ENCODE measurements at places on chromosomes 6 and 20. TPM values are rescaled to one million over a fixed set of nuclear protein-coding genes. Genes with fewer than 3 reads are reported as not detected.

DNA sequence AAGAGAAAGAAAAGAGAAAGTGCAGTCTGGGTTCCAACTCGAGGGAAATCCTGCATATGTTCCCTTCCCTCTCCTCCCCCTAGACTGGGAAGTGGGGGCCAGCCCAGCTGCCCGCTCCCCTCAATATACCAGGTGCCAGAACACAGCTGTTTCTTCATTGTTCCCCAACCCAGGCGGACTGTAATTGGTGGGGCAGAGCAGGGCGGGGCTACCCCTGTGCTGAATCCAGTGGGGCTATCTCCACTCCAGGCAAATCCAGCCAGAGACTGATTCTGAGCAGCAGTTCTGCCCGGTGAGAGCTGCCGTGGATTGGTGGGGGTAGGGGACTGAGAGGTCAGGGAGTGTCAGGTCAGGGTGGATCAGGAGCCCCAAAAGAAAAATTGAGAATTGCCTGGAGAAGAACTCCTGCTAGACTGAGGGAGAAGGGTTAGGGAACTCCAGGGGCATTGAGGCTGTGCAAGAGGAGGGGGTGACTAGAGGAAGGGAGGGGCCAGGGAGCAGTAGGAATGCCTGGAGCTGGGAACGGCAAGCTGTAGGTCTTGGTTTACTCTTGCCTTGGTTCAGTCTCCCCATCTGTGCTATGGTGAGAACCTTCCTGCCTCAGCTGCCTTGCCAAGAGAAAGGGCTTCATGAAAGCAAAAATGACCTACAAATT lies at the start of gene MYMX:
Gene MYMX (plus strand): TSS at position 250 of the 655 bp plus-strand sequence. CDS start 546 bp downstream, outside the sequence.
- DNase-seq: no peak

- no peak for DNase-seq
Observed at GRCh38 chr6:16762268-16762549, 949 bp upstream of the ATXN1 start.

GRCh38 chr6:82143041-82143481 lies 104.5 kb downstream of the IBTK start:
- DNase-seq: no peak

- DNase-seq: no peak
Observed at GRCh38 chr6:35602133-35602946, 86.4 kb downstream of the FKBP5 start.

GRCh38 chr20:25076731-25077609 lies 5.0 kb downstream of the VSX1 start:
- DNase-seq: no peak

DNA sequence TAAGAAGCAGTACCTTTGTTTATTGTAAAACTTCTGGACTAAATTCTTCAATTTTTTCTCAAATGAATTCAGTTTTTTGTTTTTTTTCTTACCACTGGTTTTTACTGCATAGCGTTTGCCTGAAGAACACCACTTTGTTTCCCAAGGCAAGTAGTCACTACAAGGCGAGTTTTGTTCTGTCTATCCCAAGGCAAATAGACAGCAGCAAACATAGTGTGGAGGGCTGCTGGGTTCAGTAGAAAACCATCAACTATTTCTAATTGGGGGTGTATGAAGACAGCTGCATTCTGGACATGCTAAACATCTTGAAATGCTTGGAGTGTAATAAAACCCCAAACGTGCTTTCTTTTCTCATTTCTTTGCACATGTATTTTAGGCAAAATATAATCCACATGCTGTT lies 197.4 kb downstream of the ESR1 start:
- DNase-seq: no peak

- DNase-seq: peak; percentile 74
Observed at GRCh38 chr6:27138837-27139755, 108.4 kb upstream of the PRSS16 start.

DNA sequence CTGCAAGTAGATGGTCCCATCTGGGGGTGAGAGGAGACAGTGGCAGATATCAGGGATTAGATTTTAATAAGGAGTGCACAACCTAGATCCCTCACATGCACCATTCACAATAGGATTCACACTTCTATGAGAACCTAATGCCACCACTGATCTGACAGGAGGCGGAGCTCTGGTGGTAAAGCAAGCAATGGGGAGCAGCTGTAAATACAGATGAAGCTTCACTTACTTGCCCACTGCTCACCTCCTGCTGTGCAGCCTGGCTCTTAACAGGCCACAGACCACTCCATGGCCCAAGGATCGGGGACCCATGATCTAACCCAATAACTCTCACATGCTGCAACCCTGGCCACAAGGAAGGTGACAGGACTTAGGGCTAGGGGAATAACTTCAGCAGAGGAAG lies 75.4 kb downstream of the ZNF133 start:
- DNase-seq: no peak

DNA sequence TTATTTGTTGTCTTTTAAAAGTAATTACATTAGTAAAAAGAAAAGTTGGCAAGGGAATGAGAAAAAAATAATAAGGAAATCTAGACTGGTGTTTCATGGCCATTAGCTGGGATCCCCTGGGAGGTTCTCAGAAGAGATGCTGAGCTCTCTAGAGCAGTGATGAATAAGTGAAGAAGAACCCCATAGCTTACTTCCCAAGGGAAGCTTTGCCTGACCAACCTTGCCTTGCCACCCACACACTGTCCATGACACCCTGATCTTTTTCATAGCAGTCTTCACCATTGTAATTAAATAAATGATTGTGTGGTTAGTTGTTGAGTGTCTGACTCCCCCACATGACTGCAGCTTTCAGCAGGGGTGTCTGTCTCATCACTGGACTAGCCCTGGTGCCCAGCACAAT lies 5.9 kb downstream of the C6orf163 start:
- no peak for DNase-seq

GRCh38 chr6:141199074-141199473 lies 933.7 kb upstream of the GJE1 start:
- DNase-seq: no peak

GRCh38 chr20:57653546-57653900 lies 33.3 kb upstream of the ZBP1 start:
- DNase-seq: no peak

GRCh38 chr6:24963887-24964570 lies 28.3 kb upstream of the RIPOR2 start:
- no peak for DNase-seq

DNA sequence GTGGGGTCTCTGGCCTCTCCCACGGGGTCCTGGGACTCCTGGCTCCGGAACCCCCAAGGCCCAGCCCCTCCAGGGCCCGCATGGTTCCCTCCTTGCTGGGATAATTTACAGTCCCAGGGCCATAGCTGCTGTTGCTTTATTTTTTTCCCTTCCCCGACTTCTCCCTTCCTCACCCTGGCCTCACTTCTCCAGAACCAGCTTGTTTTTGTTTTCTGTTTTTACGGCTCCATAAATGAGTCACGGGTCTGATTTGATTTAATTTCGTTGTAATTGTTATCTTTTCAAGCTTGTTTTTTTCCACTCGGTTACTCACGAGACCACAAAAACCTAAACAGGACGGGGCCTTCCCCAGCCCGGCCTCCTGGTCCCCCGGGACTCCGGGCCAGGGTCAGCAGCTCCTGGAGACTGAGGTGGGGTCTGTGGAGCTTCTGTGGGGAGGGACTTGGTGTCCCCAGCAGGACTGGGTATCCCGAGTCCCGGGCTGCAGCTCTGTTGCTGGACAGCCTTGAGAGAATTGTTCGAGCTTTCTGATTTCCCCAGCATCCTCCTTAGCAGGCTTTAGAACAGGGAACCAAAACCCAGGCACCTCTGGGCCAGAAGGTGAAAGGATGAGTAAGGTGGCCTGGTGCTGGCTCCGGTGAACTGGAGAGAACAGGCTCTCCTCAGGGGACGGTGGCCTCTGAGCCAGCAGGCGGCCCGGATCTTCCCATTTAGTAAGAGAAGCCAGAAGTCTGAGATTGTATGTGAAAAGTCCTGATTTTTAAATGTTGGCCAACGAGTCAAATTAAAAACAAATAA lies 94.9 kb downstream of the CEBPB start:
- peak; percentile 48 for DNase-seq

- no peak for DNase-seq
Observed at GRCh38 chr6:167574431-167575151, 249.7 kb downstream of the TTLL2 start.

GRCh38 chr20:21315138-21315537 lies 12.0 kb downstream of the XRN2 start:
- no peak for DNase-seq

- no peak for DNase-seq
Observed at GRCh38 chr6:108588586-108588985, 27.9 kb downstream of the FOXO3 start.

DNA sequence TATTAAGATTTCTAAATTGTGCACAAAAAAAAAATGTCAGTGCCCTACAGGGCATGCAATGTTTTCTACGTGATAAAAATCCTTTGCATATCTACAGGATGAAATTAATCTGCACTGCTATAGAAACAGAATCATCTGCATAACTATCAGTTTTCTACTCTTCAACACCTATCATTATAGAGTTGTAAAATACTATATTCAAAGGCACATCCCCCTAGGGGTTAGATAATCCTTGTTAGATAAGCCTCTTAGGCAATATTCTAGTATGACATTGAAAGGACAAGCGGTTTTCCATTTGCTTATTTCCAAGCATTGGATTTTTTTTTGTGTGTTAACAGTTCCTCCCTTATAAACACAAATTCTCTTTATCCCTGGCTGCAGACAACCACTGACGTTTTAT lies 98.7 kb upstream of the LAMA2 start:
- no peak for DNase-seq

- no peak for DNase-seq
Observed at GRCh38 chr20:46022411-46023147, 6.4 kb upstream of the SLC12A5 start.

DNA sequence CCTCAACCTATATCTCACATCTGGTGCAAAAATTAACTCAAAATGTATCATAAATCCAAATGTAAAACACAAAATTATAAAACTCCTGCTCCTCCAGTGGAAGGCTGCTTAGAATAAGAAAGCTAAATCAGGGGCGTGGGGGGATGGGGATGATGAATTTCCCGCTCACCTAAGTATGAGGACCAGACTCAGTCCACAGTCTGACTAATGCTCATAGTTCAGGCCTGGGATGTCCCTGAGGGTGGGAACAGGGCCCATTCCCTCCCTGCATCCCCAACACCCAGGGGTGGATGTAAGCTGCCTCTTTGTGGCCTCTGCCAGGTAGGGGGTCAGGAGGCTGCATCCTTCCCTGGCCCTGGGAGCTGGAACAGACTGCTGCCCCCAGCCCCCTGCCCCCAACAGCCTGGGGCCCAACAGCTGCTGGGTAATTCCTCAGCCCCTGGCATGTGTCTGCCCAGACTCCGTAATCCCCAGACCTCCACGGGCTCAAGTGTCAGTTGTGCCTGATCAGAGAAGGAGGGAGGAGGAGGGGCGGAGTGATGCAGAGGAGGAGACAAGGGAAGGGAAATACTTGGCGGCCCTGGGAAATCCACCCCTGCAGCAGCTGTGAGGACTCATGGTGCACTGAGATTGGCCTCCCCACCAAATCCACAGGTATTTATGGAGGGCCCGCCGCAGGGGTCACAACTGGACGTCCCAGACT lies 224.5 kb downstream of the PREX1 start:
- no peak for DNase-seq

GRCh38 chr6:139557547-139557946 lies 183.1 kb upstream of the CITED2 start:
- DNase-seq: no peak

DNA sequence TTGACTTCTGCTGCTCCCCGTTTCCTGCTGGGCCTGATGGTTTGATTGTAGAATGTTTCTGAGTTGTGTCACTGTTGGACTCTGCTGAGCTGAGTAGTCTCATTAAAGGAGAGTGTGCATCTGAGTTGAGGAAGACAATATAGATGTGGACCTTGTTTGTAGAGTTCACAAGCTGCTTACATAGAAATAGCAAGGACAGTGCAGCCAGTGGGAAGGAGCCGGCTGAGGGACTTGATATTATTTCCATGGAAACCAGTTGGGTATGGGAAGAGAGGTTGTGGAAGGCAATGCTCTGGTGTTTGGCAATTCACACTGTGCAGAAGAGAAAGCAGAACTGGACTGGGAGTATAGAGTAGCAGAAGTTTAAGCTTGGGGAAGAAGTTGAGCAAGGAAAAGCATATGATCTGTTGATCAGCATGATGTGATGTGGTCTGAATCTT lies 14.8 kb downstream of the IGF2R start:
- DNase-seq: no peak

- no peak for DNase-seq
Observed at GRCh38 chr20:58349570-58349969, 39.5 kb upstream of the VAPB start.

GRCh38 chr6:70166088-70166958 lies 136.6 kb downstream of the COL9A1 start:
- peak; percentile 16 for DNase-seq

DNA sequence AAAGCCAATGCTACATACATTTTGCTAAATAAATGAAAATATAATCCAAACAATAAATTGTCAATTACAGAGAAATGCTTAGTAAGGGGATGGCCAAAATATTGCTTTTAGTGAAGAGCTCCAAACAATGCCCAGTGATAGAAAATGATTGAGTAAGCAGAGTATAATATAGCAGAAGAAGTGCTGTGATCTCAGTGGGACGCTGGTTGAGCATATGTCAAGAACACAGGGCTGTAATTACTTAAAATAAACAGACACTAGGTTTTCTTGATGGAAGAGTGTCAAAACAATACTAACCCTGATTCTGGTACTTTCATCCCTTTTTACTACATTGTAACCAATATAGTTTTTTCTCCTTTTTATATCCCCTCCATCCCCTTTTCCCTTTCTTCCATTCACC lies 150.3 kb downstream of the GRIK2 start:
- no peak for DNase-seq

- no peak for DNase-seq
Observed at GRCh38 chr20:2330090-2330695, 34.4 kb downstream of the TGM3 start.

DNA sequence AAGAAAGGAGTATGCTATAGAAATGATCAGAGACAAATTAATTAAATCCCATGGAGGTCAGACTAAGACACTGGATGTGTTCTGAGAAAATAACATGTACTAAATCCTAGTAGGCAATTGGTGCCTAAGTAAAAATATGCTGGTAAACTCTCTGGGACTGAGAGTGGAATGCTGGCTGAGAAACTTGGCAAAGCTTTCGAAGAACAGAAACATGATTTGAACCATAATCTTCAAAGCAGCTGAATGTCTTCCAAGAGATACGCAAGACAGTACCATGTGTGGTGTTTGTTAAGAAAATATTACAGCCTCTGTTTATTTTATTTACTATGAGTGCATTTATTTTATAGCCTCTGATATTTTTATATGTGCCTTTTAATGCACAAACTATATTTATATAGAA lies 55.2 kb downstream of the EFHC1 start:
- no peak for DNase-seq

Gene ESR1
- polyA plus RNA-seq: 0.74 TPM

Gene SLA2
- polyA plus RNA-seq: 0.46 TPM

Gene CST4
- polyA plus RNA-seq: not detected

Gene MEI4
- polyA plus RNA-seq: 2.2 TPM

Gene NR2E1
- not detected for polyA plus RNA-seq

Gene METTL24
- 15.3 TPM for polyA plus RNA-seq

Gene MEP1A
- not detected for polyA plus RNA-seq

Gene SLC22A16
- 0.63 TPM for polyA plus RNA-seq

Gene SPDEF
- polyA plus RNA-seq: not detected

Gene COL12A1
- polyA plus RNA-seq: 82.4 TPM

Gene DZANK1
- polyA plus RNA-seq: 7.2 TPM

Gene LINC00237
- polyA plus RNA-seq: not detected

Gene BPIFB1
- polyA plus RNA-seq: not detected

Gene COL21A1
- polyA plus RNA-seq: 141 TPM

Data from right renal pelvis (tissue), 4 donors.